Liver (tissue), 10 donors: ENCODE measurements at places on chromosomes 2 and 18.

DNA sequence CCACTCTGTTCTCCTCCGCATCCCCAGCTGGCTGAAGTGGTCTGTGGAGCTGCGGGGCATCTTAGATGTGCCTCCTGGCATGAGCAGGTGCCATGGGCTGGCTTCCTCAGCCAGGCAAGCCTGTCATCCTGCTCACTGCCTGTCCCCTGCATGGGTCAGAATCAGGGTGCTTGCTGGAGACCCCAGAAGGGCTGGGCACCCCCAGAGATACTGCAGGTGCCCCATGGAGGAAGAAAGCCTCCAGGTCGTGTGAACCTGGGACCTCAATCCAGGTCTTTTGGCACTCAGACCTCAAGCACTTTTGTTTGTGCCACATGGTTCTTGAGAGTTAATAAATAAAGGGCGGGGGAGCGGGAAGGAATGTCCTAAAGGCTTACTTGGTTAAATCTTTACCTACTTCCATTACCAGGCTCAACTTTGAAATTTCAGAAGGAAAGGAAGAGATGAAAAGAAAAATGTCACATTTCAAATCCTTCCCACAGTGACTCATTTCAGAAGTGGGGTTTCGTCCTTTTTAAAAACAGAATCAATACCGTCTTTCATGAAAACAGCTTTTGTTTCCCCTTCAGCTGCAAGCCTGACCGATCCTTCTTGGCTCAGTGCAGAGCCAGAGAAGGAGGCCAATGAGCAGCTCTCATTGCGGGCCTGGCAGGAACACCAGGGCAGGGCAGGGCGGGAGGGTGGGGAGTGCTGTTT, 69.9 kb downstream of the RHOB start:
- DNase-seq, result no peak

GRCh38 chr2:68738906-68739594, 4.4 kb downstream of the ARHGAP25 start:
- DNase-seq, result no peak

GRCh38 chr2:15363734-15364133, 197.4 kb downstream of the NBAS start:
- DNase-seq, result no peak

- DNase-seq, result no peak
Observed at GRCh38 chr2:204336153-204336744, 209.0 kb upstream of the PARD3B start.

DNA sequence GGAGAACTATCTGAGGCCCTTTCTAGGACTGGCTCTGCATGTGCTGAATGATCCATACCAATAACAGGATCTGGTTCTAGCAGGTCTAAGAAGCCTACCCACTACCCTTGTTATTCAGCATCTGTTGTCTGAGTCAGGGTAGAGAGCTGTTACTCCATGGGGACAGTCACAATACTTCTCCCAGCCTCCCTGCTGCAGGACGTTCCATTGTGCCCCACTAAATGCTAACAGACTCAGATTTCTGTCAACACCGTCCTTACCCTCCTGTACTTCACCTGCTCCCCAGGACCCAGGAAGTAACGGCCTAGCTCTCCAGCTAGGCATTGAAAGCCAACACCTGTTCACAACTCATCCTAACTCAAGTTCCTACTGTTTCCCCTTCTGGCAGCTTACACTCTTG, 719.7 kb upstream of the ID2 start:
- DNase-seq, result no peak

- DNase-seq, result no peak
Observed at GRCh38 chr2:6800553-6800952, 65.2 kb downstream of the CMPK2 start.

DNA sequence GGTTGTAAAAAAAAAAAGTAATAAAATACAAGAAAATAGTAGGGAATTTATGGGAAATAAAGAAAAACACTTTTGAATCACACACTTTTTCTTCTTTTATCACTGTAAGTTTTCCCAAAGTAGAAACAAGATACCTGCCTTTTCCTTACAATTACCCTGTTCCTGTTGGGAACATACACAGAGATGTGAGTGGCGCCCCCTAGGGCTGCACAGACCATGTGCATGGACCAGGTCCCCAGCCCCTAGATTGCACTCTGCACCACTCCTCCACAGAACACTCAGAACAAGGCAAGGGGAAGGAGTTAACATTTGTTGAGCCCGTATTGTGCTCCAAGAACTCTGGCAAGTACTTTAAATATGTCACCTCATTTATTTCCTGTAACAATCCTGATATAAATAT, 118.7 kb upstream of the NRP2 start:
- DNase-seq, result no peak

DNA sequence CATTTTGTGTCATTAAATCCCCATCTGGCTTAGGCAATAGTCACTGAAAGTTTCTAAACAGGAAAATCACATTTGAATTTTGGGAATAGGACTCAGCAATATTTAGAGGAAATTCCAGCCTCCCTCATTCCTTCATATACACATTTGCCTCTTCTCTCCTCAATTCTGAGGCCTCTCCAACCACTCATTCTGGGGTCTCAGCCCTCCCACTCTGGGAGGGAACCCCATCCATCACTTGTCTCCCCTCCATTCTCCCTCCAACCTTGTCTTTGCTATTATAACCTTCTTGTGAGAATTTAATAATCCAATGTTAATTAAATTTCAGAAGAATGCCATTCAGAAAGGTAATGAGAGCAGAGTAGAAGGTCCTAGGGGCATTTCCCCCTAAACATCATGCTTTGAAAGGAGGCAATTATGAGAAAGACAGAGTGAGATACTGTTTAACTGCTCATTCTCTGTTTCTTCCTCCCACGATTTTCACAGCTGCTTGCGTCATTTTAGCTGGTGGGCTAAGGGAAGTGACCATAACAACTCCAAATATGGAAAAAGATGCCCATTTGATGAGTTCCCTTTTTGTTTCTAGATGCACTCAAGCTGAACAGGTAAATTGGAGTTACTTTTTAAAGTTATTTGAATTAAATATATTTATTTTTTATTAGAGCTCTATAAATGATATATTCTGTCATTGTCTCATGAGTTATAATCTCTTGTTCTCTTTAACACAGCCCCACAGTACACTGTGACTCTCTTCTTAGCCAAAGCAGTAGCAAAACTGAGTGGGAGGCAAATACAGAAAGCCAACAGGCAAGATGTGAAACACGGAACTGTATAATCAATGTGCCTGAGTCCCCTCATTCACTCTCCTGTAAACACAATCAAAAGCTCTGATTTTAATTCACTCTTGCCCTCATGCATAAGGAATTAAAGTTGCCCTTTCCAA, 135.1 kb downstream of the DLGAP1 start:
- no peak for DNase-seq
